ENCODE measurements at places on chromosomes 5 and 9.

DNA sequence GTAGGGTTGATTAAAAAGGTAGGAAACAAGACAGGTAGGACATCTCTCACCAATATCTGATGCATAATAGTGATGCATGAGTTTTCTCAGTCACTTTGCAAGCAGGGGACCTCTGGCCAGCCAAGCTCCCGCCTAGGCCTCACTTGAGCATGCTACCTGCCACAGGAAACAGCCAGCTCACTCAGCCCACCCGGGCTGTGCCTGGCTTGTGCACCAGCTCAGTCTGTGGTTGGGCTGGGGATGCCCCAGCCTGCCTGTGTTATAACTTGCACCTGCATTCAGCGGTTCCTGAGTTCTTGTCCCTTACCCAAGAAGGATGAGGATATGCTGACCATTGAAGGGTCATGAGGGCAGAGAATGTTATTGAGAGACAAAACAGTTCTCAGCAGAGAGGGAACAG is 172.8 kb upstream of the PLCXD3 start:
- DNase-seq = no peak

DNA sequence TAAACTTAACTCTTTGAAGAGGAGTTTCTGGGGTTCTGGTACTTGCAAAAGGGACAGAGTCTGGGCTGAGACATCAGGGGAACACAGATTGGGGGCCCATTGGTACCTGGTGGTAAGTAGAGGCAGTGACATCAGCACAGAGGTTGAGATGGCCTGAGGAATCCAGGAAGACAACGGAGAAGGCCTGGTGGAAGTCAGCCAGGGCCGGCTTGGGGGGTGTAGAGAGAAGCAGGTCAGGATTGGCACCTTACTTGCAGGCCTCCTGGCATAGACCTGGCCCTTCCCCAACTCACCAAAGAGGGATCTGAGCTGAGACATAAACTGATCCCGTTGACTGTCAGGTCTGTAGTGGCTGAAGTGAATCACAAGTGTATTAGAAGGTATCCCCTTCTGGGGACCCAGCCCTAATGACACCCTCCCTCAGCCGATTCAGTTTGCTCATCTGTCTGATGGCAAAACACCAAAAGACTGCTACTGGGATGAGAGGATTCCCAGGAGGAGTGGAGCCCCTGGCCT is 5.5 kb downstream of the NOL6 start:
- no peak for DNase-seq

- DNase-seq = no peak
These were observed 83.3 kb upstream of the CXCL14 start for GRCh38 chr5:135662061-135662481.

- no peak for DNase-seq
These were observed 125.0 kb upstream of the MTAP start for GRCh38 chr9:21677387-21677786.

DNA sequence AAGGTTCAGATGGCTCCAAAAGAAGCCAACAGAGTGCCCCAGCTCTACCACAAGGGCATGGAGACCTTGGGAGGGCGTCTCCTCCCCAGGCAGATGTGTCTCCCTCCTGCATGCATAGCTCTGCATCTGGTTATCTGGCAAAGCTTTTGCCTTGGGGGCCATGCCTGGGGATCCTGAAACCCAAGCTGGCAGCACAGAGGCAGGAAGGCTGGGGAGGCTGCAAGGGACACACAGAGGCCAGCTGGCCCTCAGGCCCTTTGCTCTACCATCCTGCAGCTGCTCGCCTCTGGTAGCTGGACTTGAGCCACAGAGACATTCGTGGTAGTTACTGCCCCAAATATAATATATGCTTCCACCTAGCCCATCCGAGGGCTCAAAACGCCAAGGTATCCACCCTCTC is 3.9 kb downstream of the SEPTIN8 start:
- DNase-seq = no peak

GRCh38 chr5:59685793-59686192 is 207.7 kb downstream of the PDE4D start:
- DNase-seq = no peak

DNA sequence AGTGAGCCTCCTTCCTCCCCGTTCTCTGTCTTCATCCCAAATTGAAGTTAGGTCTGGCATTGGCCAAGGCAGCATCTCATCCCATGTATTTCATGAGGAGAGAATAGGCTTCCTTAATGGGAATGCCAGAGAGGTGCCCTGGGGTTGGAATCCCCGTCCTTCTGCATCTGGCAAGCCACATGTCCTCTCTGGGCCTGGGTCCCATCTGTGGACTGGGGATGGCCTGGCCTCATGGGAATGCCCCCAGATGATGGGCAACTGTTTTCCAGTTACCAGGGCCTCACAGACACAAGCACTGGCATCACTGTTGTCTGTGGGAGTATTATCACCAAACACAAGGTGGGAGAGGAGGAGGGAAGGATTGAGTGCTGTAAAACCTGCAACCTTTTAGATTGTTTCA is 153.9 kb downstream of the FSTL4 start:
- DNase-seq = no peak

DNA sequence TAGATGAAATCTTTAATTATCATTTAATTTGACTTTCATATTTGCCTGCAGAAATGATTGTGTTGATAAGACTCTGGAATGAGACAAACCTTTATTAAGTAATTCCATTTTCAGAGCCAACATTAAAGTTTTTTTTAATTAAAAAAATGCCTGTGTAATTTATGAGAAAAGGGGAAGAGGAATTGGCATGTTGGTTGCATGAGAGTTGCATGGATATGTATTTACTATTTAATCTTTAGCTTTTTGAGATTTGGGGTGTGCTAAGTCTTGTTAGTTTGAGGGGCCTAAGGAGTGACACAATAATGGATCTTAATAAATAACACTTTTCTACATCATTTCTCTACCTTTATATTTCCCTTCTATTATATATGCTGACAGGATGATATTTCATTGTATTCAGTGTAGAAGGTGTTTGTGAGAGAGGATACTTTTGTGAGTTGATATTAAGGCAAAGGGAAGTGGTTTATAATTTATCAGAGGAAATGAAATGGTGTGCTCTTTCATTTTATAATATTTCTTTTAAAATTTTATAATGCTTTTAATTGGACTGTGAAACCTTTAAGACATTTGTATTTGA is 54.9 kb downstream of the PIK3R1 start:
- no peak for DNase-seq

DNA sequence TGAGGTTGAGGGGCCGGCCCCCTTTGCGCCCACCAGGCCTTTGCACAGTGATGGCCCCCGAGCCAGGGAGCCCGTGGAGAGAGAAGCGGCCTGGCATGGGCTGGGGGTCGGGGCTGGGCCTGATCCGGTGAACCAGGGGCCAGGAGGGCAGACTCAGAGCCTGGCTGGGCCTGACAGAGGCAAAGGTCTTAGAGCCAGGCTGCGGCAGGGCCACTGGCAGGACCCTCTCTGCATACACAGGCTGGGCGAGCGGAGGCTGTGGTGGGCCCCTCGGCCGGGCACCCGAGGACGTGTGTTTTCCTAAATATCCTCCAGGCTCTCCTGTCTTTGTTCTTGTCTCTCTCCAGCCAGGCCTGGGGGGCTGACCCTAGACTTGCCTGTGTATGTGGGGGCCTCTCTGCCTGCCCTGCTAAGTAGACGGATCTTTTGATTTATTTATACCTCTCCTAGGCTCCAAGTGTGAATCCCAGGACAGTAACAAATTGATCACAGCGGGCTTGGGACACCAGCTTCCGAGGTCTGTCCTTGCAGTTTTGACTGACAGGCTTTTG is 933 bp downstream of the NEK6 start:
- DNase-seq = no peak

DNA sequence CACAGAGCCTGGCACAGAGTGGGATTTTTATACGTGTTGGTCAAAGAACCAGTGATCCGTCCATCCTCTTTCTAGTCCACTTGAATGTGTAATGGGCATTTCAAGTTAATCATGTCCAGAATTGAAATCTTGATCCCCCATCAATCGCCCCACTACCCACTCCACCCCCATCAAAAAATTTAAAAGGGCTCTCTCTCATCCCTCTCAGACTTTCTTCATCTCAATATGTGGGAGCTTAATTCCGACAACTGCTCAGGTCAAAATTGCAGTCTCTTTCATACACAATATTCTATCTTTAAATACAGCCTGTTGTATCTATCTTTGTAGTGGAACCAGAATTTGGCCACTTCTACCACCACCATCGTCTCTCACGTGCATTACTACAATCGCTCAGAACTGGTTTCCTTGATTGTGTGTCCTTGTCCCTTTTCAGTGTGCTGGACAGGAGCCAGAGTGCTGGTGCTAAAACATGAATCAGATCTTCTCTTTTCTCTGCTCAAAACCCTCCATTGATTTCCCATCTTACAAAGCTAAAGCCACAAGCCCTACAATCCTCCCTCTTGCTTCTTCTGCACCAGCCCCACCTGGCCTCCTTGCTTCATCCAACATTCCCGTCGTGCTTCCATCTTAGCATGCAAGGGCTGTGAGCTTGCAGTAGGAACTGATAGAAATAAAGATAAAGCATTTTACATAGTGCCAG is 786 bp upstream of the KIF3A start:
- no peak for DNase-seq

DNA sequence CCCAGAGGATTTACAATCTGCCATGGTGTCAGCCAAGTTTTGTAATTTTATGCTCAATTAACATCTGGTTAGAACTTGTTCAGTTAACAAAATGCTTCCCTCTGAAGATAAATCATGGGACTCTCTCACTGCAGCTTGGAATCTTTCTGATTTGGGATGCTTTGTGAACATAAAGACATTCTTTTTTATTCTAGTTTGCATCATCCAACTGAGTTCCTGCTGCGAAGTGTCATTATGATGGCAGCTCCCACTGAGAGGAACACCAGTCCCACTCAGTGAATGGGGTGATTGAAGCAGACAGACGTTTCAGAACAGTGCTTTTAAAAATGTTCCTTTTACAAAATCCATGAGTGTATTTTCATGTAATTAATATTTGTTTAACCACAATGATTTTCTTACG is 863.8 kb downstream of the TLE4 start:
- DNase-seq = peak; percentile 22

- DNase-seq = no peak
These were observed 197.4 kb downstream of the ERCC6L2 start for GRCh38 chr9:96072930-96073329.

- DNase-seq = no peak
These were observed 33.9 kb upstream of the TRIO start for GRCh38 chr5:14109041-14109747.

GRCh38 chr5:22683050-22683449 is 170.1 kb downstream of the CDH12 start:
- peak; percentile 45 for DNase-seq

- DNase-seq = no peak
These were observed 17.6 kb upstream of the VDAC1 start for GRCh38 chr5:134022333-134022732.

- DNase-seq = no peak
These were observed 103.2 kb downstream of the MAT2B start for GRCh38 chr5:163608621-163609020.

GRCh38 chr9:76396144-76396543 is 1.9 kb upstream of the RFK start:
- DNase-seq = no peak

- no peak for DNase-seq
These were observed 275.8 kb upstream of the RIOK2 start for GRCh38 chr5:97458851-97459250.

- no peak for DNase-seq
These were observed 112.6 kb upstream of the CPEB4 start for GRCh38 chr5:173775261-173776197.

GRCh38 chr5:76099756-76100155 is 16.6 kb downstream of the SV2C start:
- no peak for DNase-seq

- no peak for DNase-seq
These were observed 66.7 kb downstream of the SIL1 start for GRCh38 chr5:139131465-139131864.

- DNase-seq = no peak
These were observed 1.5 kb downstream of the MEIKIN start for GRCh38 chr5:131943916-131944315.

- DNase-seq = no peak
These were observed 104.0 kb upstream of the SSBP2 start for GRCh38 chr5:81854915-81855314.

DNA sequence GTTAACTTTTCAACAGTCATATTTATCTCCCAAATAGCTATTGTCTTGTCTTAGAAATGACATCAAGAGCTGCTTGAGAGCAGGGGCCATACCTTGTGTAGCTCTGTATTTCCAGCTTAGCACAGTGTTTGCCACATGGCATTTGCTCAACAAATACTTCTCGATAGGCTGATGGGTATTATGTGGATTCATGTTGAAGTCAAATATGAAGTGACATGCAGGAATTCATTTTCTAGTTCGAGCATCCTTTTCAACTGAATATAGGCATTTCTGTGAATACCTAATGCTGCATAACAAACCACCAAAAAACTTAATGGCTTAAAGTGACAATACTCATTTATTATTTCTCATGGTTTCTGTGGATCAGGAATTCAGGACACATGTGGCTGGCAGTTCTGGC is 125.6 kb downstream of the TLE1 start:
- DNase-seq = no peak

DNA sequence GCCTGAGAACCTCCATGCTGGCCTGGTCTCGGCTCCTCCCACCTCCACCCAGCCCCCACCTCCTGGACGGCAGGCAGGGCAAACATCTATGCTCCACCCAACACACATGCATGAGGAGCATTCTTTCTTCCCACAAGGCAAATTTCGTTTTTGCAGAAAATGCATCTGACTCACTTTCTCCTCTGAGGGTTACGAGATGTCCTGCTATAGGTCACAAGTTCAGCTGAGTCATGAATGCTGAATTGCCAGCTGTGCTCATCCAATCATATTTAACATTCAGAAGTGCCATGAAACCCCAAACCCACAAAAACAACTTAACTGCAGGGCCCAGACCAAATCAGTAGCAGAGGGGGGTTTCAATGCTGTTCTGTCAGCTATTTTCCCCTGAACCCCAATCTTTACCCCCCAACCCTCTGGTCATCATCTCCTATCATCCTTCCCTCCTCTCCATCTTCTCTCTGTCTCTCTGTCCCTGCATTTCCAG is 39.0 kb upstream of the OSMR start:
- no peak for DNase-seq

GRCh38 chr9:107635101-107635802 is 145.7 kb upstream of the KLF4 start:
- DNase-seq = no peak

GRCh38 chr5:2989517-2989916 is 238.0 kb upstream of the IRX2 start:
- DNase-seq = no peak

- DNase-seq = no peak
These were observed 94.6 kb downstream of the RAPGEF1 start for GRCh38 chr9:131645078-131645776.

- no peak for DNase-seq
These were observed 81.4 kb downstream of the GABBR2 start for GRCh38 chr9:98627296-98627695.

GRCh38 chr5:138927544-138927943 is 52.4 kb upstream of the LRRTM2 start:
- DNase-seq = no peak
